ENCODE measurements at places on chromosomes 4 and X. TPM values are rescaled to one million over a fixed set of nuclear protein-coding genes. Genes with fewer than 3 reads are reported as not detected.

GRCh38 chrX:35670889-35671288, 127.3 kb upstream of the MAGEB16 start:
- DNase-seq, result no peak

- peak; percentile 45 for DNase-seq
Measured at GRCh38 chr4:85901500-85901899, 426.6 kb downstream of the ARHGAP24 start.

- no peak for DNase-seq
Measured at GRCh38 chr4:120081726-120082125, 15.1 kb upstream of the MAD2L1 start.

The CT83 gene
- total RNA-seq, result not detected
